CD14-positive monocyte (primary cell): ENCODE measurements at places on chromosomes 16 and 17. TPM values are rescaled to one million over a fixed set of nuclear protein-coding genes. Genes with fewer than 3 reads are reported as not detected.
A peak's percentile ranks its signal among the peaks of the same experiment; 100 is the strongest.

DNA sequence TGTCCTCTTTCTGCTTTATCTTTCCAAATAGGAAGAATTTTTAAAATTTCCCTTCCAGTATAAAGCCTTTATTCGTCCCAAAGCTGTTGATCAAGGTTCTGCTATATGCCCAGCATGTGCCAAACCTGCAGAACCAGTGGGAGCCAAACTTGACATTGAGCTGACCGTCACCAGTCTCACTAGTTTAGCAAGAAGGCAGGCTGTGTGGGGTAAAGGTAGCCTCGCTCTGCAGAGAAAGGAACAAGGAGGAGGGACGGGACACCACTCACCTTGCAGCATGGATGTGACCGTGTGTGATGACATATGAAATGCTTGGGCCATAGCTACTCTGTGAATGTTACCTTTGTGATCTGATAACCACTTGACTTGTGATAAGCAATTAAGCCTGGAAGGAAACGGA, 392.2 kb downstream of the CPPED1 start:
- H3K4me3 ChIP-seq, result no peak overlapping the region
- peaks cover 4% of the 10 kb centered on the region for H3K36me3 ChIP-seq
- H3K27ac ChIP-seq, result no peak overlapping the region
- H3K4me1 ChIP-seq, result no peaks in the 10 kb centered on the region

The CAMKK1 gene
- polyA plus RNA-seq, result 19.3 and 24.1 TPM in 2 replicates

DNA sequence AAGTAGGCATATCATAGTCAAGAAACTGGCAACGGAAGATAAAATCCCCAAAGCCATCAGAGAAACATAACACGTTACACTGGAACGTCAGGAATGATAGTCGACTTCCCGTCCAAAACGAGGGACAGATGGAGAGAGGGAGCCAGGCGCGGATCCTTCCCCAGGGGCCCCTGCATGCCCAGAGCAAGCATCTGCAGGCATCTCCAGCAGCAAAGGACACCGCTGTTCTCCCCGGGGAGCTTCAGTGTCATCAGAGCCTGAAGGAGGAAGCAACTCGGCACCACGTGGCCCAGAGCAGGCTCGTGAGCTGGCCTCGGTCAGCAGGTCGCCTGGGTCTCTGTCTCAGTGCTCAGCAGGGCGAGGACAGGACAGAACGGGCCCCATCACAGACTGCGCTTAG, 50.1 kb downstream of the LMF1 start:
- DNase-seq, result no peak
- H3K27ac ChIP-seq, result no peak overlapping the region
- H3K4me3 ChIP-seq, result no peak overlapping the region
- no peaks in the 10 kb centered on the region for H3K27me3 ChIP-seq
- H3K4me1 ChIP-seq, result no peaks in the 10 kb centered on the region

DNA sequence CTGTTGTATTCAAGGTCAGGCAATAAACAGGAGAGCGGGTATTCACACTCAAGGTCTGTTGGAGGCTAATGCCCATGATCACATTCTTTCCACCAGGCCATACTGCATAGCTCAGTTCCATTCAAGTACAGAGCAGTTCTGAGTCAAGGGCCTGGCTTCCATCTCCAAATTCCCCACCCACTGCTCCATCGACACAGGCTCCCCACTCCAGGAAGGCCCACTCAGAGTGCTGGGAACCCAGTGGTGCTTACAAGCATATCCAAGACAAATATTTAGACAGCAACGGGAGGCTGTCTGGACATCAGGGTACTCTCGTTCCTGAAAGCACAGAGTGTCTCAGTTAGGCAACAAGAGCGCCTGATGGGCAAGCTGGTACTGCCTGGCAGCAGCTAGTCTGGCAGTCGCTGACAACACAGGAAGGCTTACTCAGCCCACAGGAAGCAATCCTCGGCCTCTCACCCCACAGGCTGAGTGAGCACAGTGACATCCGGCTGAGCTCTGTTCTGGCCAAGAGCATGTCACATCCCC, 40.9 kb downstream of the RFFL start:
- peak; percentile 91 for DNase-seq
- no peaks in the 10 kb centered on the region for H3K27me3 ChIP-seq
- peaks cover 17% of the 10 kb centered on the region for H3K4me1 ChIP-seq
- peak overlapping the region; percentile 67 for H3K27ac ChIP-seq
- H3K4me3 ChIP-seq, result no peak overlapping the region

DNA sequence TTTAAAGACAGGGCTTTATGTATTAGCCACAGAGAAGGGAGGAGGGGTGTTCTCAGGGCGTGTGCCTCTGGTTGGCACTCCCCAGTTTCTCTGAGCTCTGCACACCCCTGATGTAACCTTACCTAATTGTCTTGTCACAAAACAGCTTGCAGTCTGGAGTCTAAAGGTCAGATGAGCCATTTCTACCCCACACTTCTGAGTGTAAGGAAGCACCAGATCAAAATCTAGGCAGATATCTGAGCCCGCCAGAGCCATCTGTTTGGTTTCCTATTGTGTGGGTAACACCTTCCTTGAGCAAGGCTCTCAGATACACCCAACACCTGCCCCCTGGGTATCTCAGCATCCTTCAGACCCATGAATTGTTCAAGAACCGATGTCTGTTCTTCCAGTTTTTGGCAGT, 15.5 kb downstream of the CDH1 start:
- H3K4me3 ChIP-seq, result no peak overlapping the region
- DNase-seq, result no peak
- no peaks in the 10 kb centered on the region for H3K36me3 ChIP-seq
- H3K27ac ChIP-seq, result no peak overlapping the region
- H3K27me3 ChIP-seq, result no peaks in the 10 kb centered on the region

DNA sequence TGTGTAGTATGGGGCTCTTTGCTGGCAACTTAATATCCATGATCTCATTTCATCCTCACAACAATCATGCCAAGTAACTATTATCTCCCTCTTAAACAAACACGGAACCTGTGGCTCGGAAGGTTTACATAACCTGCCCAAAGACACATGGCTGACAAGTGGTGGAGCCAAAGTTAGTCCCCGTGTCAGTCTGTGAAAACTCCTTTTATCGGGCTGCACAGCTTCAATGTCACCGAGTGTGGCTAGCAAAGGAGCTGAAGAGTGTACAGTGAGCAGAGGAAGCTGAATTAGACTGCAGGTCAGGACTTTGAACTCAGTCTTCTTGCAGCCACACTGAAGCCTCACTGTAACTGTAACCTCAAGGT, 80.3 kb downstream of the PARN start:
- no peaks in the 10 kb centered on the region for H3K4me1 ChIP-seq
- no peak for DNase-seq
- no peak overlapping the region for H3K4me3 ChIP-seq
- no peak overlapping the region for H3K27ac ChIP-seq

The KCNJ16 gene
- polyA plus RNA-seq, result not detected

DNA sequence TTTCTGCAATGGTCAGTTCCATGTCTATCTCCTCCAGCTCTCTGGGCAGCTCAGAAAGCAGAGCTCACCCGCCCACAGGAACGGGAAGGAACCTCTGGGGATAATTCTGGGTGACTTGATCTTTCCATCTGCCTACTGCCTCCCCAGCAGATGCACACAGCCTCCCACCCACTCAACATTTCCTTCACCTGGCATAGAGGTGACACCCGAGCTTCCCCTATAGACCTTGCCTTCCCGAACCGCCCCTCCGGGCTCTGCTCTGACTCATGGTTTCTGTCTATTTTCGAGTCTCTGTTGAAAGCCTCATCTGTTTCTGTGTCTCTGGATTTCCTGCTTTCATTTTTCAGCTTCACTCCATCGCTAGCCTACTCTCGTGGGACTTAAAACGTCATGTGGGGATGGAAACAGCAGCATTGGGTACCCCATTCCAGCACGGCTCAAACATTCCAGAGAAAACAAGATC, 11.4 kb downstream of the GGA3 start:
- H3K4me1 ChIP-seq, result peaks cover 47% of the 10 kb centered on the region
- H3K27me3 ChIP-seq, result no peaks in the 10 kb centered on the region
- peak; percentile 42 for DNase-seq
- H3K4me3 ChIP-seq, result no peak overlapping the region
- H3K36me3 ChIP-seq, result peaks cover 19% of the 10 kb centered on the region

GRCh38 chr17:38512473-38513058, 84.3 kb downstream of the ARHGAP23 start:
- H3K4me1 ChIP-seq, result peaks cover 10% of the 10 kb centered on the region
- DNase-seq, result no peak
- no peak overlapping the region for H3K4me3 ChIP-seq
- H3K36me3 ChIP-seq, result no peaks in the 10 kb centered on the region

The SCIMP gene
- polyA plus RNA-seq, result 164 TPM
